CD4-positive, alpha-beta T cell treated with Interleukin-2 at 100 ng/mL for 4 hours (primary cell): ENCODE measurements at places on chromosomes 12 and 14.

GRCh38 chr14:89304972-89305703 is 111.9 kb downstream of the FOXN3 start:
- no peak for DNase-seq

GRCh38 chr14:104827177-104828055 is 26.5 kb downstream of the ZBTB42 start:
- peak; percentile 57 for DNase-seq

GRCh38 chr14:54261283-54261682 is 135.5 kb upstream of the CDKN3 start:
- DNase-seq, result no peak

- no peak for DNase-seq
Measured at GRCh38 chr14:44756554-44756953, 205.2 kb downstream of the KLHL28 start.

- DNase-seq, result no peak
Measured at GRCh38 chr14:56487761-56488160, 91.8 kb upstream of the TMEM260 start.
